ENCODE measurements at places on chromosomes 11 and 22.
A peak's percentile ranks its signal among the peaks of the same experiment; 100 is the strongest.

GRCh38 chr11:111250936-111251335, 5.4 kb downstream of the POU2AF2 start:
- no peak for DNase-seq

GRCh38 chr22:46104881-46105493, 45.3 kb upstream of the PPARA start:
- DNase-seq: no peak

GRCh38 chr11:102729849-102730815, 5.4 kb upstream of the MMP8 start:
- DNase-seq: no peak

GRCh38 chr22:19115628-19116027, 6.6 kb downstream of the DGCR2 start:
- DNase-seq: no peak

DNA sequence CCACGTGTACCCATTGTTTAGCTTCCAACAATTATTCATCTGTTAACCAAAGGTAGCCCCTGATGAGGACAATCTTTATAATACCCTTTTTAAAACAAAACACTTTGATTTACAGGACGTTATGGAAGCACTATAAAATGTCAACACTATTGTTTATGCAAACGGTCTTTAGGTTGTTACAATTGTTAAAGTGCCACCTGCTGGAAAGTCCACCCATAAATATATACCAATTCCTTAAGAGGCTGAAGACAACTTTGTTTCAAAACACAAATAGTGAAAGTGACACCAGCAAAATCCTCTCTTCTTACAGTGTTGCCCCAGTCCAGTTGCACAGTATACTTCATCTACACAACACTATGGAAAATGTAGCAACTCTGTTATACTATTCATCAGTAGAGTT, 68.9 kb upstream of the SLN start:
- DNase-seq: no peak

DNA sequence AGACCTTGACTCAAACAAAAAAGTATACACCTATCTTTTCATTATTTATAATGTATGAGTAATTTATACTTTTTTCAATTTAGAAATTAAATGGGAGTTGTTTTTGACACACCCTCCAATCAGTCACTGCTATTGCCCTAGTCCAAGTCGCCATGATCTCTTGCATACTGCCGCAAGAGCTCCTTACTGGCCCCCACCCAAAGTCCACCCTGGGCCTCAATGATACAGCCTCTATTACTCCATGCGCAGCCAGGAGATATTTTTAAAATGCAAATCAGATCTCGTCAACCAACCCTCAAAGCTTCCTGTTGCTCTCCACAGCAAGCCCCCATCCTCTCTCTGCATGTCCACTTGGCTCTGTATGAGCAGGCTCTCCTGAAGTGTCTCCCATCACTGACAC, 12.8 kb upstream of the LMO1 start:
- no peak for DNase-seq

DNA sequence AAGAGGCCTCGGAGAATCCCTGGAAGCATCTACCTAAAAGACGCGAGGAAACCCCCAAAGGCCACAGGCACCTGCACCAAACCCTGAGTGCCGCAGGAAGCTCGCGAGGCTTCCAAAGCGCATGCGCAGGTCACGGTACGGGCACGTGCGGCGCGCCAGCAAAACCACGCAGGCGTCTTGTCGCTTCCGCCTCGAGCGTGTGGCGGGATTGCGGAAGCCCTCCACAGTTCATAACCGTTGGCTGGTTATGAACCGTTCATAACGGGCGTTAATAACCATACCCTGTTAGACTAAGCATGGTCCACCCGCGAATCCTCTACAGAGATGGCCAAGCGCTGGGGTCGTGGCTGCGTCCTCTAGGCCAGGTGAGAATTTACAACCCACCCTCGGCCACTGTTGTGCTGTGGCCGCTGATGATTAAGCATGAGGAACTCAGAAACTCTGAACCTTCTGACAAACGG, 46.4 kb downstream of the MORC2 start:
- peak; percentile 78 for DNase-seq

DNA sequence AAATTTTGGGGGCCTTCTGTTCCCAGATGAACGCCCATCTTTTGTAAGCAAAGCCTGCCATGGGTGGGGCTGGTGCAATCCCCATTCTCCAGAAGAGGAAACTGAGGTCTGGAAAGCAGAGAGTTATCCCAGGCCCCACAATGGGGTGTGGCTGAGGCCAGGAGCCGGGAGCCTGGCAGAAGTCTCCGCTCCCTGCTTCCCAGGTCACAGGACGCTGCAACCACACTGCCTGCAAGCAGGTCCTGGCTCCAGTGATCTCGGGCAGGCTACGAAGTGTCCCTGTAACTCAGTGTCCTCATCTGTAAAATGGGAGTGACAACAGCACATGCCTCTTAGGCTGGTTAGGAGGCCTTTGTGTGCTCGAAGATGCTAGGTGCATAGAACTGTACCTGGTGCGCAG, 1.7 kb downstream of the PLCB3 start:
- DNase-seq: no peak

DNA sequence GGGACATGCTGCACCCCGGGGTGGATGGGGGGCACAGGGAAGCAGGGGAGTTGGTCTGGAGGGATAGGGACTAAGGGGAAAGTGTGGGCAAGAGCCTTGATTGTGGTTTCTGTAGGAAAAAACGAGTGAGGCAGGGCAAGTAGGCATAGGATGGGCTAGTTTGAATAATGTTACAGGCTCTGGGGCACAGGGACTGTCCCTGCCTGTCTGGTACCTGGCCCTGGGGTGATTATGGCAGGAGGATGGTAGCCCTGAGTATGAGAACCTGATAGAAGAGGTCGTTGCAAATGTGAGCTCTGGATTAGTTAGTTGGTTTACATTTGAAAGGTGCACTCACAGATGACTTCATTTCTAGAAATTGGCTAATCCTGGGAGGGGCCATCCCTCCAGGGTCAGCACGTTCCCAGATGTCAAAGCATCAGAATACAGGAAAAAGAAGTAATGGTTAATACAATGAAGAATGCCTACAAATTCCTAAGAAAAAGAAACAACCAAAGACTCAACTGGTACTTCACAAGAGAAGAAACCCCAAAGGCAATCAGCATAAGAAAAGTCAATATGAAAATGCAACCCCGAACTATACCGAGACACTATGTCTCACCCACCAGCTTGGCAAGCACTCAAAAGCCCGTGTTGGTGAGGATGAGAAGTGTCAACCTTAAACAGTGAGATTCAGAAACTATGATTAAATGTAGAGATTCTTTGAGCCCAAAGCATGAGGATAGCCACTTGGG, 11.3 kb upstream of the SMIM38 start:
- DNase-seq: no peak

DNA sequence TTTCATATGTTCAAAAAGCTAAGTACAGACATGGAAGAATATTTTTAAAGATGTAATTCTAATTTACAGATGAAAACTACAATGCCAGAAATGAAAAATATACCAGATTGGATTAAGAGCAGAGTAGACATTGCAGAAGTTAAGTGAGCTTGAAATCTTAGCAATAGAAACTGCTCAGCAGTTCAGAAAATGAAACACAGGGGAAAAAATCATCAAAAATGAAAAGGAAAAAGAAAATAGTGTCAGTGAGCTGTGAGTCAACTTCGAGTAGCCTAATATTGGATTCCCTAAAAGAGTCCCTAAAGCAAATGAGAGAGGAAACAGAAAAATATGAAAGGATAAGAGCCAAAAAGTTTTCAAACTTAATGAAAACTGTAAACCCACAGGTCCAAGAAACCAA, 25.8 kb upstream of the IL10RA start:
- no peak for DNase-seq

- no peak for DNase-seq
Measured at GRCh38 chr22:50012211-50013181, at the start of gene IL17REL. IL17REL (minus strand) TSS chr22:50012765; CDS start chr22:50012646, 119 bp downstream.

- DNase-seq: no peak
Measured at GRCh38 chr11:120028181-120028896, 109.6 kb downstream of the TRIM29 start.

DNA sequence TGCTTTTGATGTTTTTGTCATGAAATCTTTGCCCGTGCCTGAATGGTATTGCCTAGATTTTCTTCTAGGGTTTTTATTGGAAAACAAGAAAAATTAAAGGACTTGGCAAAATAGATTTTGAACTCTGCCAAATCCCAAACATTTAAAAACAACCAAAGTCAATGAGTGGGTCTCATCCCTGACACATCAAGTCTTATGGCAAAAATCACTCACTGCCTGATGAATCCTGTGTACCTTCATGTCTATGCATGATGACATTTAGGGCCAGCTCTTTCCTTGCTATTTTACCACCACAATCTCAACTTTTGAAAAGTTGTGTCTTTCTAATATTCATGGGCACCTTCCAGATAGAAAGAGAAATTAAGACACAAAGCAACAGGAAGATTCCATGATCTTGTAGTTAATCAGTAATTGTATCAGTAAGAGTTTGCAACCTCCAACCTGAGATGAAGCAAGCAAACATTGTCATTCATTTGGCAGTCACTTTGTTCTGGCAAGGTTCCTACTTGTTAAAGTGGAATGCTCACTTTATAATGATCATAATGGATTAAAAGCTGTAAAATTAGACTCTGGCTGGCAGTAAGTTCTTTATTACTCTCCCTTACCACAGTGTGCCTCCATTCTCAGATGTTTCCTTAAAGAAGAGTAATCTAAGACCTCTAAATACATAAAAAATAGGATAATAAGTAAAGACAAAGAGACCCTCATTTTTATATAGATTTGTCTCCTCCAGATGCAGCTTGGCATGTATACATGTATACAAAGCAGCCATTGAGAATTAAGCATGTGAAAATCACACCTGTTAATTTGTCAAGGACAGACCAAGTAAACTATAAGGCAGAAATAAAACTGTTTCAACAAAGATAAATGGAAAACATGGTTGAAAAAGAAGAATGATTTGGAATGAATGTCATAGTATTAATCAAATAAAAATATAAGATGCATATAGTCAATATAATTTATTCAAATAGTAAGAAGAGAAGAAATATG, 51.6 kb downstream of the ETS1 start:
- no peak for DNase-seq

GRCh38 chr11:132064987-132065620, 694.7 kb downstream of the NTM start:
- DNase-seq: no peak

DNA sequence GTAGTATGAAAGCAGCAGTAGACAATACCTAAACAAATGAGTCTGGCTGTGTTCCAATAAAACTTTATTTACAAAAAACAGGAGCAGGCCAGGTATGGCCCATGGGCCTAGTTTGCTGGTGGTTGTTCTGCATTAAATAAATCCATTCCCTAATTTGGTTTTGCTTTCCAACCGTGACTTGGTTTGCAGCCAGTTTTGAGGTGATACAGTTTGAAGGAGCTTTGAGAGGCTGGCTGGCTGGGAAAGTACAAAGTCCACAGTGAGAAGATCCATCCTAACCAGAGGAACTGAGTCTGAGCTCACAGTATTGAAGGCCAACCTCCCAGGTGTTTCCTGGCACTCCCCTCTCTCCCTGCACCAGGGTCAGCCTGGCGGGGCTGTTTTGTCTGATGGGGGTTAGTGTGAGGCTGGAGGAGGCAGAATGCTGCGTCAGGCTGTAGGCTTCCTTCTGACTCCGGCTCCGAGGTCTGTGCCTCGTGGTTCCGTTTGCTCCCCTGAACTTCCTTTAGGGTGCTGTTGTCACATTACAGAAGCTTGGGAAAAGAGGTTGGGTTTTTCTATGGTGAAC, 129.5 kb downstream of the MICAL2 start:
- no peak for DNase-seq

DNA sequence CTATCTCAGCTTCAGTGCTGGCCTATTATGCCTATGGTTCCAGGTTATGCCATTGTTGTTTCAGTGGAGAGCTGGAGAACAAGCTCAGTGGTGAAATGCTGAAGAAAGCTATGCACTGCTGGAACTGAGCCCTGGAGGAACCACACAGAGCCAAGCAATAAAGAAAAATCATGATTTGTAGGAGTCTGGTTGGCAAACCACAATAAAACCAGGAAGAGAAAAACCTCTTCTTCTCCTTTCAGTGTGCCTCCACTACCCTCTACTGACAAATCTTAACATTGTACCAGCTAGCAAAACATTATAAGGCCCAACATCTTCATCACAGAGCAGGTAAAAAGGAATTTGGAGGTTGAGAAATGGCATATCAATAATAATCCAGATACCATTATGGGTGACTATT, 5.3 kb downstream of the OR51F2 start:
- DNase-seq: no peak

DNA sequence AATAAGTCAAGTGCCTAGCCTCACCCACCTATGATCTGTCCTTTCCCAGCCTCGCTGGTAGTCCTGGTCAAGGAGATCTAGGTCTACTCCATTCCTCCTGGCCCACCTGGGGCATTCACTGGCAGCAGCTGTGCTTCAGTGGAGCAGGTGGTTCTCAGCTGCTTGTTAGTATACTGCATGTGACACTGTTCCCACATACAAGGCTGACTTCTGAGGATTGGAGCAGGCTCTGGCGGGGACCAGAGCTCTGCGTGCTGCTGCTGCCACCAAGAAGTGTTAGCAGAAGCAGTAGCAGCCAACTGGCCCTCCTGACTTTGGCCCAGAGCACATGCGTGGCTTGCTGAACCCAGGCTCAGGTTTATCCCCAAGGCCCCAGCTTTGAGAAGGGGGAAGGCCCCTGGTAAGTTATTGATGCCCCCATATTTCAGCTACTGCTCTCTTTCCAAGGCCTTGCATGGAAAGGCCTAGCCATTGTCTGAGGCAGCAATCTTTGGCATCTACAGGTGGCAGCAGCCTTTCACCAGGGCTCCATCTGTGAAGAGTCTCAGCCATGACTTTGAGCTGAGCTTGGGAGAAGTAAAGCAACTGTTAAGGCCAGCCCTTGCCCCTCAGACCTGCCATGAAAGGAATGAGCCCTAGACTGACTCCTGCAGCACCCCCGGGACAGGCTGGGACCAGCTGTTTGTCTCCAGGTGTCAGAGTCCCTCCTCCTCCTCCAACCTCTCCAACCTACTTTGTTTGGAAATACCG, 26.5 kb downstream of the ARHGAP1 start:
- DNase-seq: no peak

DNA sequence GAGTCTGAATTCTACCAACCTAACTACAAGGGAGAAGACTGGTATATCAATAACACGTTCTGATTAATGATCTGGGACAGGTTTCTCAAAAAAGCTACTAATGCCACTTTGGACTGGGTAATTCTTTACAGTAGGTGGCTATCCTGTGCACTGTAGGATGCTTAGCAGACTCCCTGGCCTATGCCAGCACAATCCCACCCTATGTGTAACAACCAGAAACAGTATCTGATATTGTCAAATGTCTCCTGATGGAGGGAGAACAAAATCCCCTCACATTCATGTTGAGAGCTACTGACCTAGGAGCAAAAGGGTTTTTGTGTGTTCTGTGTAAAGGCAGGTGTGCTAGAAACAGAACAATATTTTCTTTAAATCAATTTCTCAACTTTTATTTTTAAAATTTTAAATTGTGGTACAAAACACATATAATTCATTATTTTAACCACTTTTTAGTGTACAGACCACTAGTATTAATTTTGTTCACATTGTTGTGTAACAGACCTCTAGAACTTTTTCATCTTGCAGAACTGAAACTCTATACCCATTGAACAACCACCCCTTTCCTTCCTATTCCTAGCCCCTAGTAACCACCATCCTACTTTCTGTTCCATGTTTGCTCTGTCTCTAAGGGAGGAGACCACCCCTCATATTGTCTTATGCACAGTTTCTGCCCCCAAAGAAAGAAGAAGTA, 2.1 kb upstream of the MS4A6A start:
- no peak for DNase-seq
